ENCODE measurements at places on chromosomes 13 and 19.

- no peak for DNase-seq
These were observed 69.6 kb downstream of the ERCC5 start for GRCh38 chr13:102915393-102915930.

GRCh38 chr19:32881766-32882165 lies 12.2 kb upstream of the SLC7A9 start:
- DNase-seq, result no peak

GRCh38 chr19:1847684-1848398 lies 442 bp downstream of the REXO1 start:
- peak; percentile 76 for DNase-seq

DNA sequence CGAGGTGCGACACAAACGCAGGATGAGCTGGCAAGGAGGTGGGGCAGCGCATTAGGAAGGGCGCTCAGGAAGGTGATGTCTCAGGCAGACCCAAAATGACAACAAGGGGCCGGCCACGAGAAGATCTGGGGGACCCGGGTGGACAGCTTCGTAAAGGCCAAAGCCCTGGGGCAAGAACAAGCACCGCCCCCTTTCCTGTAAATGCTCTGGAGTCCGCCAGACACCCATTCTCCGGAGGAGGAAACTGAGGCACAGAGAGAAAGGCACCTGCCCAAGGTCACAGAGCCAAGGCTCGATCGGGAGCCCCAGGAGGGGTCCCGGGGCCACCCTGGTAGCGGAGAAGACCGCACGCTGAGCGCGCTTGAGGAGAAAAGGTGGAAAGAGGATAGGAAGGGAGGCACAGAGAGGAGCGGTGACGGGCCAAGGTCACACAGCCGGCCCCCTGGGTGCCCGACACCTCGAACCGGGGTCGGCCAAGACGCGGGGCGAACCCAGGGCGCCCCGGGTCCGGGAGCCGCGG lies 571 bp downstream of the SAFB2 start:
- DNase-seq, result peak; percentile 65

DNA sequence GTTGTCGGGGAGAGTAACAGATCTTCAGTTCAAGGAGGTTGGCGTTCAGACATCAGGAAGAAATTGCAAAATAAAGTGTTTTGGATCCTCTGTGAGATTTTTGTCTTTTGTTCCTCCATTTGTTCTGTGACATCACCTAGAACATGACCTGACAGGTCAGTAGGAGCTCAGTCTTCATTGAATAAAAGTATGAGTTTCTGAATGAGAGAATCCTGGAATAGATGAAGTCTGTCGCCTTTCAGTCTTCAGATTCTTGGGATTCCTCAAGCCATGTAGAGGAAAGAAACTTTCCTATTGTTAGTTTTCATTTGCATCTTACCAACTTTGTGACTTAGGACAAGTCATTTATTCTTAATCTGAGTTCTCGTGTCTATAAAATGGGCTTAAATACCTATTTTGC lies 14.4 kb downstream of the ARHGAP35 start:
- no peak for DNase-seq

GRCh38 chr19:38669552-38669951 lies 22.1 kb downstream of the ACTN4 start:
- DNase-seq, result no peak

- no peak for DNase-seq
These were observed 572.8 kb downstream of the PCDH9 start for GRCh38 chr13:66657165-66657881.

GRCh38 chr19:4909897-4910593 lies 744 bp downstream of the UHRF1 start:
- peak; percentile 95 for DNase-seq

- no peak for DNase-seq
These were observed 70.9 kb downstream of the TM9SF2 start for GRCh38 chr13:99572131-99572530.

All from activated CD8-positive, alpha-beta memory T cell treated with anti-CD3 and anti-CD28 coated beads, Interleukin-2, amount 50 U/mL, for 48 hours (primary cell).